ENCODE measurements at places on chromosomes 1 and 21.

- DNase-seq = no peak
These were observed 352.4 kb upstream of the RUNX1 start for GRCh38 chr21:35401476-35401875.

- DNase-seq = no peak
These were observed 8.5 kb downstream of the TP53BP2 start for GRCh38 chr1:223837206-223837605.

DNA sequence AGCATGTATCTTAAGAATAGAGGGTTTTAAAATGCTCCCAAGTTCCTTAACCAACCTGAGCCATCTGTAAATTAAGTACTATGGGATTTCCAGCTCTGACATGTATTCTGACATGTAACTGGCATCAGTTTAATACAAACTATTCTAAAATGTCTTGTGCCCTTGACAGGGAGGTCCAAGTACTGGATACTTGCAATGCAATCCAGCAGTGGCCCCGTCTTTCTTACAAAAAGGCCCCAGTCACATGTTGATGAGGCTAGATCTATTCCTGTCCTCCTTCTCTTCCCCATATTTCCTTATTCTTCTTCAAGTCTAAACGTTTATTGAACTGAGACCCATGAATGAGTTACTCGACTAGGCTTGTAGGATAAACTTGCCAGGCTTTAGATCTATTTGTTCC is 46.4 kb downstream of the MRPL39 start:
- DNase-seq = no peak

DNA sequence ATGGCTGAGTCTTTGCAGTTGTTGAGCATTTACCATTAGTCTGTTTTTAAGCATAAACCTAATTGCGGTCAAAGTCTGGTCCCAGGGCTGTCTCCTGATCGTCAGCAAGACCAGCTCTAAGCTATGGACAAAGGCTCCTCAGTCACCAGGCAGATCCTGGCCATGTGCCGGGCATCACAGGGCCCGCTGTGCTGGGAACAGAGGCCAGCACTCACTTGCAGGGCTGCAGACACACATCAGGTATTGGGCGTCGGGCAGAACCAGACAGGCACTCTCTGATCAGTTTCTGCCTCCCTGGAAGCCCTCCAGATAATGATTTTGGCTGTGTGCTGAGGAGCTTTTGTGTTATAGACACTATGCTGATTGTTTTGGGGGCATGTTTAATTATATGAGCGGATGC is 26.6 kb downstream of the TMEM51 start:
- DNase-seq = no peak

GRCh38 chr21:43758111-43758641 is 17.9 kb downstream of the CSTB start:
- no peak for DNase-seq

DNA sequence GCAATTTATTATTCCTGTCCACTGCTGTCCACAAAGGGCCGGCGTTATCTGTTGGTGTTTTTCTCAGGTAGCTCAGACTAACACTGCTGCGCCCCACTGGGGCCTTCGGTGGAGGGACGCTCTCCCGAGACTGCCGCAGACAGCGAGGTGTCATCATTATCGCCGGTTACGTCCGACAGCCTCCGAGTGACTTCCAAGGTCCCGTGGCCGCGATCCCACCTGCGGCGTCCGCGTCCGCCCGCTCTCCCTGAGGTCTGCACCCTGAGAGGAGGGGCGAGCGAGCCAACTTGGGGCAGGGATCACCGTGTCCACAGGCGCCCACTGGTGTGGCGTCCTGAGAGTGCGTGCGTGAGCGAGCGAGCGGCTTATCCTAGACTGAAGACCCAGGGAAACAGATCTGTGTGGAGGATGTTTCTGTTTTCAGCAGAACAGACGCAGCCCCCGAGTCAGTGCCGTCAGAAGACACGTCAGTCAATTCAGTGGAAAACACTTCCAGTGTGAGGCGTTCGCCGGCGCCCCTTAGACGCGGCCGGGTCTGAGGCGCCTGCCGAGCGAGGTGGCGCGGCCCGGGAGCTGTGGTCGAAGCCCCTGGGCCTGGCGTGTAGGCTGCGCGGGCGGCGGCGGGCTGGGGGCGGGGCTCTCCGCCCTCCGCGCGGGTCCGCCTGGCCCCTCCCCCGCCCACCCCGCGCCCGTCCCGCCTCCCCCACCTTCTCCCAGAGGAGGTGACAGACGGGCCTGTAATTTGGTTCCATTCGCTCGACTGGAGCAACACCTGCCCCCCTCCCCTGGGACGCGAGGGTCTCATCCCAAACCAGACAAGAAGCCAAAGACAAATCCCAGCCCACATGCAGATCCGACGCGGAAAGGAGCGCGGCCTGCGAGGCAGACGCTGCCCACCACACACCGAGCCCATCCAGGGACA is 12.6 kb downstream of the NHLH2 start:
- no peak for DNase-seq

- no peak for DNase-seq
These were observed 13.1 kb downstream of the ZNF326 start for GRCh38 chr1:90007979-90008404.

GRCh38 chr1:202349206-202349928 is 868 bp downstream of the PPP1R12B start:
- no peak for DNase-seq

GRCh38 chr21:29238967-29239290 is 59.8 kb upstream of the BACH1 start:
- no peak for DNase-seq

- DNase-seq = no peak
These were observed 552.6 kb downstream of the MRPL39 start for GRCh38 chr21:25054689-25055088.

GRCh38 chr1:53462769-53463501 is 3.7 kb downstream of the DMRTB1 start:
- no peak for DNase-seq

DNA sequence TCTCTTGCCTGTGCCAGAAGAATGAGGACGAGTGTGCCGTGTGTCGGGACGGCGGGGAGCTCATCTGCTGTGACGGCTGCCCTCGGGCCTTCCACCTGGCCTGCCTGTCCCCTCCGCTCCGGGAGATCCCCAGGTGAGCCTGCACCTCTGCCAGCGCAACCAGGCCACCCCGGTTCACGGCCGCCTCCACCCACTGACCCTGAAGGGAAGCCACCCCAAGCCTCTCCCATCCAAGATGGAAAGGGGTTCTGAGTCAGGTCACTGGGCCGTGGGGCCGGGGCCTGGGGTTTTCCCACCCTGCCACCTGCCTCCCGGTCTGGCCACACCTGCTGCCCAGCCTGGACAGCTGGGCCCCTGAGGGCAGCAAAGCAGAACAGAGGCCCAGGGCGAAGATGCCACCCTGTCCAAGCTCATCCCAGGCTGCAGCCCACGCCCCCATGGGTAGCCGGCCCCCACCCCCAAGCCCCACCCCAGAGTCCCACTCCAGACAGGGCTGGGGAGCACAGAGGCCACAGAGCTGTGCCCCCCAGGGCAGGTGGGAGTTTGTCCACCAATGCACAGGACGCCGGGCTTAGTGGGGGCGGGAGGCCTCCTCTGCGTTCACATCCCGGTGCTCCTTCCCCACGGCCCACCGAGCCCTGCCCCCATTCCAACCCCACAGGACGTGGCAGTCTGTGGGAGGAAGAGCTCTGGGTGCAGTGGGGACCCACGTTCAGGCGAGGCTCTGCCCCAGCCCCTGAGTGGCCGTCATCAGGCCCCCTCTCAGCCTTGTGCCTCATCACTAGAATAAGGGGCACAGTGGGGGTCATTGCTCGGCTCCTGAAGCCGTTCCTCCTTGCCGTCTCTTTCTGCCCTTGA is 5.6 kb downstream of the AIRE start:
- no peak for DNase-seq

GRCh38 chr1:162019006-162019405 is 4.7 kb downstream of the OLFML2B start:
- DNase-seq = no peak

- DNase-seq = no peak
These were observed 117.0 kb downstream of the CD247 start for GRCh38 chr1:167401260-167401873.

- DNase-seq = no peak
These were observed 83.6 kb upstream of the RGS1 start for GRCh38 chr1:192491804-192492554.

DNA sequence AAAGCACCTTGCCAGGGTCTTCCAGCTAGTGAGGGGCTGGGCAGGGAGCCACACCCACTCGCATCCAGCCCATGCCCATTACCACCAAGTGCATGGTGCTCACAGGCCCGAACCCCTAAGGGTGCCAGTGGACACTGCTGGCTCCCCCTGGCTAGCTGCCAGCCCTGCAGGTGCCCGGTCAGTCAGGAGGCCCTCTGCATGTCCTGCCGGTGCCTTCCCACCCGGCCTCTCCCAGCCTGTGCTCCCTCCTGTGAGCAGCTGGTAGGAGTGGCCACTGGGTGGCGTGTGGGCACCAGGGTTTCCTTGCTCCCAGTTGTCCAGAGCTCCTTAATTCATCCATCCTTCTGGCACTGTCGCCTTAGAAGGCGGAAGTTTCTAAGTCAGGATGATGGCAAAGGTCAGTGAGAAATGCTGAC is 33.4 kb downstream of the QSOX1 start:
- DNase-seq = no peak

DNA sequence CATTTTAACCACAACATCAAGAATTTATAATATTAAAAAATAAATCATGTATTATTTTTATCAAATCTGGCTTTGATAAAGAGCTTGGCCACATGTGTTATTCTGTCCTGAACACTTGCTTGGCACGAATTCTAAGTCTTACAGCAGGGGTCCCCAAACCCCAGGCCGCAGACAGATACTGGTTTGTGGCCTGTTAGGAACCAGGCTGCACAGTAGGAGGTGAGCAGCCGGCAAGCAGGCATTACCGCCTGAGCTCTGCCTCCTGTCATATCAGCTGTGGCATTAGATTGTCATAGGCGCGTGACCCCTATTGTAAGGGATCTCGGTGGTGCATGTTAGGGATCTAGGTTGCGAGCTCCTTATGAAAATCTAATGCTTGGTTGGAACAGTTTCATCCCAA is 127.6 kb upstream of the IVNS1ABP start:
- no peak for DNase-seq

- DNase-seq = no peak
These were observed 271.5 kb upstream of the BEND5 start for GRCh38 chr1:49048188-49048587.

DNA sequence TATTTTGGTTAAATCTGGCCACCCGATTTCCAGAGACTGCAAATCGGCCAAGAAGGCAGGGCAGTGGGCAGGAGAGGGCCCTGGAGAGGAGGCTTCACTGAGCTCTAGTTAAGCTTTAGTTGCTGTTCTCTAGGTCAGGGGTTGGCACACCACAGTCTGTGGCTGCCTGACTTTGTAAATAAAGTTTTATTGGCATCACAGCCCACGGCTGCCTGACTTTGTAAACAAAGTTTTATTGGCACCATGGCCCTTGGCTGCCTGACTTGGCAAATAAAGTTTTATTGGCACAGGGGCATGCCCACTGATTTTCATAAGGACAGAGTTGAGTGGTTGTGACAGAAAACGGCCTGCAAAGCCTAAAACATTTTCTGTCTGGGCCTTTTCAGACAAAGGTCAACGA is 19.7 kb downstream of the AJAP1 start:
- DNase-seq = no peak

DNA sequence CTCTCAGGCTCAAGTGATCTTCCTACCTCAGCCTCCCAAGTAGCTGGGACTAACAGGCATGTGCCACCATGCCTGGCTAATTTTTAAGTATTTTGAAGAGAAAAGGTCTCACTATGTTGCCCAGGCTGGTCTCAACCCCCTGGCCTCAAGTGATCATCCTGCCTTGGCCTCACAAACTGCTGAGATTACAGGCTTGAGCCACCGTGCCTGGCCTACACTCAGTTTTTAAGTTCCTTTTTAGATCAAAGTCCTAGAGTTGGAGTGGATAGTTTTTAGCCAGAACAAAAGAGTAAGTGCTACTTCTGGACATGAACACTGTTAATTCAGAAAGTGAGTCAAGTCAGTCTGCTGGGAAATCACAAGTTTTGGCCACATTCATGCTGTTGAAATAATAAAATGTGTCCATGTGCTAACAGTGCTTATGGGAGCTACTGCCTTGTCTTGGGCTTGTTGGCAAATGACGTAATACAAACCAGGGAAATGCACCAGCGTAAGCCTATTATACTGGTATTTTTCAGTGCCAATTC is 84.2 kb downstream of the NDUFS5 start:
- DNase-seq = no peak

DNA sequence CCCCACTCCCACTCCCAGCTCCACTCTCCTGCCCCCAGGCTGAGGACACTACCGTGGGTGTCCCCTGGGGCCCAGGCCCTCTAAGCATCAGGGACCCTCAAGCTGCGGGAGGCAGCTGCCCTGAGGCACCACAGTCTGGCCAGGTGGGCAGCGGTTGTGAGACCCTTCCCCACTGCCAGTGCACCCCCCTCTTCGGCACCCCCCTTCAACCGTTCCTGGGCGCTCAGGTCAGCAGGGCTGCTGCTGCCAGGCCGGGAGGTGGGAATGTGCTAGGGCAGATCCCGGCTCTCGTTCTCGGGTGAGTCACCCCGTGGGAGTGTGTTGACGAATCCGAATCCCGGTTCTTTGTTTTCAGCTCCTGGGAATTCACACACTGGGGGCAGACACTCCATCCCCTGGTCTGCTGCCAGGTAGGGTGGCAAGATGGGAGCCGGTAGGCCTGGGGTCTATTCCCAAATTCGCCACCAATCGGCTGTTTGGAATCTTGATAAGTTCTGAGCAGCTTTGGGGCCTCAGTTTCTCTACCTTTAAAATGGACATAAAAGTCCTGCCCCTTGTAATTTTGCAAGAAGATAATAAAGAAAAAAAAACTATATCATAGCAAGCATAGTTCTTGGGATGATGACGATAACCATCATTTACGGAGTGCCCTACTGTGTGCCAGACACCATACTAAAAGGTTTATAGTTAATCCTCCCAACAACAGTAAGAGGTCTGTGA is 28.5 kb upstream of the CASZ1 start:
- DNase-seq = no peak

DNA sequence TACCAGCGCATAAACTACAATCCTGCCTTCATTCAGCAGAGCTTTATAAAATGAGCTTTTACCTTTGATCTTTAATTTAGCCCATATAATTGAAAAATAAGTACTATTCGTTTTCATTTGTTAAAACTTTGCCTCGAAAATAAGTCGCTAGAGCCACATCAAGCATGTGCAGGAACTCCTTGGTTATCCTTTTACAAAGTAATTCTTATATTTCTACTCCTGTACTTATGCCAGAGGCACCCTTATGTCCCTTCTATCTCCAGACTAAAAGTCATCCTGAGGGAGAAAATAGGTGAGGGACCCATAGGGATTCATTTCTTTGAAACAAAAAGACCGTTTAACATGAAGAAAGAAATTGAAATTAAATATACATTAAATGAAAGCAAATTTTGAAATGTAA is 278.2 kb upstream of the C1orf105 start:
- no peak for DNase-seq

DNA sequence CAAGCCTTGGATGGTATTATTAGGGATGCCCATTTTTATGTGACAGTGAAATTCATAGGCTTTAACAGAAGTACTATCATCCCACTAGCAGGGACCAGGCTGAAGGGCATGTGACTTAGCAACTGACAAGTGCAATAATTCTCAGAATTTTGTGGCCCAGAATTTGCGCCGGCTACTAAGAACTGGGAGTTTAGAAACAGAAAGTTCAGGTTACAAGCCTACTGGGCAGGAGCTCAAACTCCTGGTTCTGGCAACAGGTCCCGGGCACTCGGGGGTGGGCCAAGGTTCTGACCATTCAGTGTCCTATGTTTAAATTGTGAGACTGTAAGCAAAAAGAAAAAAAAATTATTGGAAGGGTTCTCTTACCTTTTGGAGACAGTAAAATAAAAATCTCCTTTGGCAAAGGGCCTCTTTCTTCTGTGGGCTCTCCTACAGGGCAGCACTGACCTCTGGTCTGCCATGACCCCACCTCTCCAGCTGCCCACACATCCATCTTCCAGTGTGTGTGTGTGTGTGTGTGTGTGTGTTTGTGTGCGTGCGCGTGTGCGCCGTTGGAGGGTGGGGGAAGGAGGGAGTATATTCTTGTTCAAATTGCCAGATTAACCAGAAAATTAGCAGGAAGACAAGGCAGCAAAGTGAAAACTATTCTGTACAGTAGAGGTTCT is 26.1 kb downstream of the IRF2BP2 start:
- no peak for DNase-seq
